Activated T-helper 1 cell treated with Interleukin-2 at 50 U/mL for 16 hours (primary cell): ENCODE measurements at places on chromosomes 3 and 15.
A peak's percentile ranks its signal among the peaks of the same experiment; 100 is the strongest.

GRCh38 chr3:171379281-171379680, 80.9 kb downstream of the TNIK start:
- DNase-seq: no peak

DNA sequence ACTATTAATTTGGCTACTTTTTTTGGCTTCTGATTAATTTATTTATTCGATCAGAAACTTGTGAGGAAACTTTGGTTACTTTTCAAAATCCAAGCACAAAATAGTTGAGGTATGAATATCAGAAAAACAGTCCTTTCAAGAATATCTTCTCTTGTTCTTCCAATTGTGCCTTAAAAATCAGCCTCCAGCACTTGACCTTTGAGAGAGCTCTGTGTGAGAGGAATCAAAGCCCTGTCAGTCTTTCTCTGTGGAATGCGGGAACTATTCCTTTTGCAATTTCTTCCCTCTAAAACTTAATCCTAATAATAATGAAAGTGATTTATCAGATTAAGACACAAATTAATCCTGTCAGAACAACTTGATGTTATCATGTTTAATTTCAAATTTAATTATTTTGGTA, 185.9 kb downstream of the ABHD5 start:
- no peak for DNase-seq

GRCh38 chr15:64010719-64011118, 35.6 kb downstream of the DAPK2 start:
- peak; percentile 75 for DNase-seq

DNA sequence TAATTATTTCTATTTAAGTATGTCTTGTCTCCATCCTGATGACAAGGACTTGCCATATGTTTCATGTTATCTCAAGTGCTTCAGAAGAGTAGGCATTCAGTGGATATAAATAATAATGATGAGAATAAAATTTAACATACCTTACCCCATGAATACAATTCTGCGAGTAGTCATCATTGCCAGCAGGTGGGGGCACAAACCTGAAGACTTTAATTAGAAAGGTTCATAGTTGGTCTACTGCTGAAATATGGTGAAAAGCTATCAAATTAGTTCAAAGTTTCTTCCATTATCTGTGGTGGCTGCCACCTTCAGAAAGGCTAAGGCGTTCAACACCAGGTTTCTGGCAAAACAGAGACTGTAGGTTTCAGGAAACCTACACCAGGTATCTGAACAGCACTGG, 100.9 kb downstream of the P3H2 start:
- no peak for DNase-seq

GRCh38 chr15:73695773-73696640, 11.8 kb downstream of the CD276 start:
- DNase-seq: no peak

GRCh38 chr3:78258798-78259197, 1218.9 kb downstream of the ROBO2 start:
- no peak for DNase-seq

DNA sequence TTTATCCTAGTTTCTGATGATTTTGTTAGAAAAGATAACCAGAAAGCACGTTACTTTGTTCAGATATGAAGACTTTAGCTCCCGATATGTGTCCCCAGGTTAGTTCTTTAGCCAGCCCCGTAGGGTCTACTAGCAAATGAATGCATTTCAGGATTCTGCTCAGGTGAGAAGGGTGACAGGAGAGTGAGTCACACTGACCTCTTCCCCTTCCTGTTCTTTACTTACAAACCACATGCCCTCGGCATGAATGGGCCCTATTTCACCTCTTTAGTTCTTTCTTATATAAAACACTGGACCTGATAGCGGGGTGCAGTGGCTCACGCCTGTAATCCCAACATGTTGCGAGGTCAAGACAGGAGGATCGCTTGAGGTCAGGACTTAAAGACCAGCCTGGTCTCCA, 98.4 kb downstream of the SLC49A4 start:
- no peak for DNase-seq

DNA sequence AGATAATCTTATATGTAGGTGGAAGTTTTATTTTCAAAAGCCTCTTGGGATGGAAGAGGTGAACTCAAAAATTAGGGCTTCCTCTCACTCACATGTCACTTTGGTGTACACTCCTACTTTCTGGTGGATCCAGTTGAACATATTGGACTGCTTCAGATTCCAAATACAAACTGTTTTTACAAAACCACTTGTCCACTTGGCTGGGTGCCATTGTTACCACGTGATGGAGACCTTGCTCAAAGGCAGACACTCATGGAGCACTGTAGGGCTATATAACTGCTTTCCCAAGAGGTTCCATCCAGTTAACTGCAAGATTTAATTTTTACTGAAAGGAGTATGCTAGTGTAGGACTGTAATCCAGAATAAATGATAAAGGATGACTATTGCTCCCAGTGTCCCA, 307.0 kb downstream of the EPHA6 start:
- DNase-seq: no peak

DNA sequence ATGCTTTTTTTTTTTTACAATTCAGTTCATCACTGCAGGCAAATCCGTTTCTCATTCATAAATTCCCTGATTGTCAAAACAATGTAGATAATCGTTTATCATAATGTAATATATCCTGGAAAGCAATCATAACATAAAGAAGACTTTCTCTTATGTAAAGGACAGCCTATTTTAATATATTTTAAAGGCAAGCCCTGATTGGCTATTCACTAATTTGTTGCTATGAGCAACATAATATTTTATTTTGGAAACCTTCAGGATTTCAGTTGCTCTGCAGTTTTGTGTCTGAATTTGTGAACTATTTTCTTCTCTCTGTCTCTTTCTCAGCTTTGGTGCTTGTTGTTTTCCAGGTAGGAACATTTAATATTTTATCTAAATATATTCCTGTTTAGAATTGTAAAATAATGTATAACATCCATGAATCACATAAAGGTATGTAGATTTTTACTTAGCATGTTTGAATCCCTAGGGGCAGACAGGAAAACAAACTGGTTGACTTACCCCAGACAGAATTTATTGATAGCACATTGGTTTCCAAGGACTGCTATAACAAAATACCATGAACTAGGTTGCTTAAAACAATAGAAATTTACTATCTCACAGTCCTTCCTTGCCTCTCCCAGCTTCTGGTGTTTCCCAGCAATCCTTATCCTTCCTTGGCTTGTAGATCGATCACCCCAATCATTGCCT, 253.5 kb downstream of the CDIN1 start:
- DNase-seq: no peak

- no peak for DNase-seq
Measured at GRCh38 chr3:141382571-141382970, 14.3 kb downstream of the ZBTB38 start.

- DNase-seq: no peak
Measured at GRCh38 chr3:71723452-71724170, 1.6 kb downstream of the EIF4E3 start.

DNA sequence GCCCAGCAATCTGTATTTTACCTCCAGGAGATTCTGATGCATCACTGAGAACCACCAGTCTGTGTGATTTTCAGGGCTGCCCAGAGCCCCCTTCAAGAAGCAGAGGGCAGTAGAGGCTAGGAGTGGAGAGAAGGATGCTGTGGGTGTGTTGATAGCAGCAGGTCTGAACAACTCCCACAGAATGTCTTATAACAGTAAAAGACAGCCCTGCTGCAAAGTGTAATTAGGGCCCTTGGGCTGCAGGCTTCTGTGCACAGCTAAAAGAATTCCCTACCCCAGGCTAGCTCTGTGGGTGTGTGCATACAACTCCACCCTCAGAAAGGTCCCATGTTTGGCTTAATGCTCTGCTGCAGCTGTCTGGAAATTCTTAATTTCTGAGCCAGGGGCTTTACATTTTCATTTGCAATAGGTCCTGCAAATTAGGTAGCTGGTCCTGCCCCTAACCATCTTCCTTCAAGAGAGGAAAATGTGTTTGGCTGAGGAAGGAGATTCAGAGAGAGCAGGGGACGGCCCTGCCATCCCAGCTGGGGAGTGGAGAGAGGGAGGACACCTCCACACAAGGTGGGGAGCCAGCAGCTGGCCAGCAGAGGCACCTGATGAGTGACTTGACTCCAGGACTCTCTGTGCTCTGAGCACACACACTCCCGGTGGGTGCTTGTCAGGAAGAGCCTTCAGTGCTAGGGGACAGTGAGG, 43.2 kb upstream of the RAB6B start:
- DNase-seq: no peak

- DNase-seq: no peak
Measured at GRCh38 chr3:4375911-4376310, 72.7 kb downstream of the SETMAR start.

DNA sequence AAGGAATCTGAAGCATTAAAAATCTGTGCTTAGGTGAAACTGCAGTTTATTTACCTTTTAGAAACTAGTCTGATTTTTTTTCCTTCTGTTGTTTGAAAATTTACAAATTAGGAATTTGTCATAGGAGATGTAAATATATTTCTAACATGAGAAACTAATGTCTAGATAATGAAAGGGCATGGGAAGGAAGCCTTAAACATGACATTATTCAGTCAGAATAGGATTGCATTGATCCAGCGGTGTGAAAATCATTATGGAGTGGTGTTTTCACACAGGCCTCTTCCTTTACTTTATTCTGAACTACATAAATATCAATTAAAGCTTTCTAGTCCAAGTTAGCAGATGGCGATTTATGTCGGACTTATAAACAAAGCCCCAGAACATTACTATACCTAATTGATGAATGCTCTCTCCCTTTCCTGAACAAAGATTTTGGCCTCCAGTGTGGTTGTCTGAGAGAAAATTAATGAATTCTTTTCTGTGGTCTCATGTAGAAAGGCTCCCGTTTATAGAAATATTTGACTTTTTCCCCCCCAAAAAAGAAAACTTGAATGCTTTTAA, 37.9 kb downstream of the FNDC3B start:
- DNase-seq: no peak

DNA sequence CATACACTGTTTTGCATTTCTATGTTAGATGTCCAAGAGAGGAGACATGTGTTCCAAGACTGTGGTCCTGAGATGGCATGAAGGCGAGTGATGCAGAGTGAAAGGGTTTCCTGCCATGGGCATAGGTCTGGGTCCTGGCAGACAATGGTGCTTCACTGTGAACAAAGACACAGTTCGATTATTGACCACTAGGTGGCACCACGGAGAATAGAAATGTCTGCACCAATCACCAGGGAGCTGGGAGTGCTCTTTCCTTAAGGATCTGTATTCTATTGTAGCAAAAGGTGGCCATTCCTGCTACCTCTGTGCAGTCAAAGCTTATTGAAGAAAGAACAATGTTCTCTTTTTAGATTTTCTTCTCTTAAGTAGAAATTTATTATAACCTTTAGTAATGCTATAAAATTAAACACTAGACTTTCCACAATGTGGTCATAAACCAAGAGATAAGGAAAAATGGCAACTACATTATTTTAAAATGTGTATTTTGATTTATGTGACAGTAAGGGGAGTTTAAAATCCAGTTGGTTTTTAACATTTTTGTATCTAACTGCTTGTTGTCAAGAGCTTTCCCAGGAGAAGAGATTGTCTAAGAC, 88.7 kb downstream of the GABRG3 start:
- DNase-seq: no peak

GRCh38 chr3:85783291-85783690, 824.5 kb downstream of the CADM2 start:
- DNase-seq: no peak

- DNase-seq: no peak
Measured at GRCh38 chr3:30778933-30779332, 115.5 kb downstream of the GADL1 start.

GRCh38 chr3:161305095-161305991, 66.0 kb downstream of the SPTSSB start:
- DNase-seq: no peak

GRCh38 chr3:58657571-58658141, 8.9 kb downstream of the FAM3D start:
- no peak for DNase-seq

DNA sequence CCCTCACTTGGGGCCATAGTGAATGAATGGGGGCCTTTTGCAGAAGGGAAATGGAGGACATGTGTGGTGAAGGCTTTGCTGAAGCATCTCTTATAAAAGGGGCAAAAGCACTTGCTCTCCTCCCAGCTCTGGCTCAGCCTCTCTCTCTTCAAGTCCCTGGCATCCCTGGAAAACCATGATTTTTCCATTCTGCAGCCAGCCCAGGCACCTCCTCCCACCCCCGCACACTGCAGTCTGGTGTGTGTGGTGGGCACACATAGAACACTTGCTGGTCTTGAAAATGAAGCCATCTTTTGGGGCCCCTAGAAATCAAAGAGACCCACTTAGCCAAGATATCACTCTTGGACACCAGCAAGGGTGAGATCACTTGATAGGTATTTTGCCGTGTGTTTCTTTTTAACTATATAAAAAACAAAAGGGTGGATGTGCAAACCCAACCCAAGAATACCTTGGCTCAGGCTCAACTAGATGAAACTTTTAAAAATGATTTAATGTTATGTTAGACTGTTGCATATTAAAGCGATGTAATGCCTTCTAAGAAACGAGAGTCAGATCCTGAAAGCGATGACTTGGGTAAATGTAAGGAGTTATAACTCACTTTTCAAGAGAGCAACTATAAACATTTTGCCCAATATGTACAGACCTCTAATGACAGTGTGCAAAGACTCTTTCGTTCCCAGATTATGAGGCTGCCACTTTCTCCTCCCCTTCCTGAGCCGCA, 16.4 kb upstream of the ALDH1A3 start:
- DNase-seq: no peak

DNA sequence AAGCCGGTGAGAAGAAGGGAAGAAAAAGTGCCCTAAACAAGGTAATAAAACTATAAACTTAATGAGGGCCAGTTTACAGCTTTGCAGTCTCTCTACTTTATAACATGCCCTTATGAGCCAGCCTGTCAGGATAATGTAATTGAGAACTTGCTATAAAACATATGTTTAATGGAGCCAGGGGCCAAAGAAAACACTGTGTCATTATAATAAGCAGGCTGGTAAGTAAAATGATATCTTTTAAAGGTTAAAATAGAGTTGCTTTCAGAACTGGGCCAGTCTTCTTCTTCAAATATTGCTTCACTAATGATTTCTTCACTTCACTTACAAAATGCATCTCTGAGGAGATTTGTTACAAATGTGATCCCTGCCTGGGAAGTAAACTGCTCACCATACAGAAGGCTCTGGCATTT, 192.5 kb downstream of the SHOX2 start:
- DNase-seq: no peak

GRCh38 chr15:78207110-78207458, 27.3 kb downstream of the ACSBG1 start:
- no peak for DNase-seq

- DNase-seq: no peak
Measured at GRCh38 chr3:102036017-102036416, 186.7 kb downstream of the NFKBIZ start.

- DNase-seq: no peak
Measured at GRCh38 chr3:37174532-37175126, at the start of gene LRRFIP2. Gene LRRFIP2 (minus strand): TSS chr3:37174582. CDS start chr3:37148983, 25,599 bp downstream.
